ENCODE measurements at places on chromosomes 3 and 15.

DNA sequence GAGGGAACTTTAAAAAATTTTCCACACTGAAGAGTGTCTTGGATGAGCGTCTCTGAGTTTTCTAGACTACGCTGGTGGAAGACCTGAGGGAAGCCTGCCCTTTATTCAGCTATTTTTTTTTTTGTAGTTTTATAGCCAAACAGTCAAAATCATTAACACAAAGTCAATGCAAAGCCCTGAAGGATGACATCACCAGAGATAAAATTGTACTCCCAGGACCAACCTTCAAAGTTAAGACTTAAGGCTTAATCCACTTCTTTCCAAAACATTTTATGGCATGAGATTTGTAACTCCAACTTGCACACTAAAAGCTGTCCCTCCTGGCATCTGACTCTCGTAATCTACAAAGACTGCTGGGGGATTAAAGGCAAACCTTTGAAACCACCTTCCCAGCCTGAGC is 263.4 kb upstream of the LYSMD4 start:
- no peak for DNase-seq

DNA sequence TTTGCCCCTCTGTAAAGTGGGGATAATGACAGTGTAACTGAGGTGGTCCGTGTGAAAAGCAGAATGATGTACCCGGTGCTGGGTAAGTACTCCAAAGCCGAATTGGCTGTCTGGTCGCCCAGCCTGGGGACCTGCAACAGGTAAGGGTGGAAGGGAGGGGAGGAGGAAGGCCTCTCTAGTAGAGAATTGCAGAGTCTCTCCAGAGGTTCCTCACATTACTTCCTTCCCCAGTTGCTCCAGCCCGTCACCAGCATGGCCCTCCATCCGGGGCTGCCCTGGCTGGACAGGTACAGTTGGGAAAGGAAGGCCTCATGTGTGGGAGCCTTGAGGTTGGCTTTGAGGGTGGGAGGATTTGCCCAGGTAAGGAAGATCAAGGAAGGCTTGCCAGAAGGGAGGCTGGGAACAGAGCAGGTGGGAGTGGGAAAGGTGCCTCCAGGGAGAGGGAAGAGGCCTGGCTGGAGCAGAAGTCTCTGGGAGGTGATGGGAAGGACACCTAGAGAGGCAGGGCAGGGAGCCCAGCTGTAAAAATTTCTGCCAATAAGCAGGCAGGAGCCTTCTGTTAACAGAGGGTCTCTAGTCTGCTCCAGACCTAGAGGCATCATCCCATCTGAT is 1.7 kb upstream of the PSTPIP1 start:
- DNase-seq: no peak

- DNase-seq: no peak
Measured at GRCh38 chr3:171654809-171655208, 155.5 kb downstream of the PLD1 start.

- no peak for DNase-seq
Measured at GRCh38 chr3:64464955-64465354, 222.8 kb downstream of the ADAMTS9 start.

DNA sequence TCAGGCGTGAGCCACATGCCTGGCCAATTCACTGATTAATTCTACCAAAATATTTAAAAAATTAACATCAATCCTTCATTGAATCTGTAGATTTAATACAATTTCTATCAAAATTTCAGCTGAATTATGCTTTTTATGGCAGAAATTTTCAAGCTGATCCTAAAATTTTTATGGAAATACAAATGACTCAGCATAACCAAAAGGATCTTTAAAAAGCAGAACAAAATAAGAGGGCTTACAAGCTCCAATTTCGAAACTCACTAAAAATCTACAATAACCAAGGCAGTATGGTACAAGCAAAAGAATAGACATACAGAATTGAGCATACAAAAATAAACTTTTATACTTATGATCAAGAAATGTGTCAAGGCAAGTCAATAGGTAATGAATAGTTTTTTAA is 180.4 kb upstream of the CTNNB1 start:
- DNase-seq: no peak

- no peak for DNase-seq
Measured at GRCh38 chr3:118986734-118987133, 47.9 kb downstream of the IGSF11 start.

DNA sequence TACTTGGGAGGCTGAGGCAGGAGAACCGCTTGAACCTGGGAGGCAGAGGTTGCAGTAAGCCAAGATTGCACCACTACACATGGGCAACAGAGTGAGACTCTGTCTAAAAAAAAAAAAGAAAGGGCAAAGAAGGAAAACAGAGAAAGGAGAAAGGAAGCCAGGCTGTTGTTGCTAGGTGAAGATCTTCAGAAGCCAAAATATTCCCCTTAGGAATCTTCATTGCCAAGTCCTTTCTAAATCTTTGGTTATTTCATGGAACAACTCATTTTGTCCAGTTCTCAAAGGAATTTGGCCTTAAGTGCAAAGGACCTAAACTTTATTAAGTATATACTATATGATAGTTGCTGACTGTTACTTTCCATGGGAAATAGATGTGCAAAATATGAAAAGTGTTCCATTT is 59.2 kb upstream of the OSBPL11 start:
- no peak for DNase-seq

DNA sequence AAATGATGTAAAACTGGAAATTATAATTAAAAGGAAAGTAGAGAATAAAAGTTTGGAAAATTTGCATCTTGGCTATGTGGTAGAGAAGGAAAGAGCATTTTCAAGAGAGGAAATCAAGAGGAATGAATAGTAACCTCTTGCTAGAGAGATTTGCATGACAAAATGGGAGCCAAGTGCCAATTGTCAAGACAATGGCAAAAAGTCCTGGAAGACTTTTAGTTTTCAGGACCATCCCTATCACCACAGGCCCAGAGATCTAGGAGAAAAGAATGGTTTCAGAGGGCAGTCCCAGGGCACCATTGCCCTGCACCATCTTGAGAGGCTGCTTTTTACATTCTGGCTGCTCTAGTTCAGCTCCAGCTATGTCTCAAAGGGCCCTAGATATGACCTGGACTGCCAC is 1427.6 kb downstream of the ZPLD1 start:
- no peak for DNase-seq

GRCh38 chr3:126542340-126543241 is 16.1 kb downstream of the C3orf22 start:
- no peak for DNase-seq

DNA sequence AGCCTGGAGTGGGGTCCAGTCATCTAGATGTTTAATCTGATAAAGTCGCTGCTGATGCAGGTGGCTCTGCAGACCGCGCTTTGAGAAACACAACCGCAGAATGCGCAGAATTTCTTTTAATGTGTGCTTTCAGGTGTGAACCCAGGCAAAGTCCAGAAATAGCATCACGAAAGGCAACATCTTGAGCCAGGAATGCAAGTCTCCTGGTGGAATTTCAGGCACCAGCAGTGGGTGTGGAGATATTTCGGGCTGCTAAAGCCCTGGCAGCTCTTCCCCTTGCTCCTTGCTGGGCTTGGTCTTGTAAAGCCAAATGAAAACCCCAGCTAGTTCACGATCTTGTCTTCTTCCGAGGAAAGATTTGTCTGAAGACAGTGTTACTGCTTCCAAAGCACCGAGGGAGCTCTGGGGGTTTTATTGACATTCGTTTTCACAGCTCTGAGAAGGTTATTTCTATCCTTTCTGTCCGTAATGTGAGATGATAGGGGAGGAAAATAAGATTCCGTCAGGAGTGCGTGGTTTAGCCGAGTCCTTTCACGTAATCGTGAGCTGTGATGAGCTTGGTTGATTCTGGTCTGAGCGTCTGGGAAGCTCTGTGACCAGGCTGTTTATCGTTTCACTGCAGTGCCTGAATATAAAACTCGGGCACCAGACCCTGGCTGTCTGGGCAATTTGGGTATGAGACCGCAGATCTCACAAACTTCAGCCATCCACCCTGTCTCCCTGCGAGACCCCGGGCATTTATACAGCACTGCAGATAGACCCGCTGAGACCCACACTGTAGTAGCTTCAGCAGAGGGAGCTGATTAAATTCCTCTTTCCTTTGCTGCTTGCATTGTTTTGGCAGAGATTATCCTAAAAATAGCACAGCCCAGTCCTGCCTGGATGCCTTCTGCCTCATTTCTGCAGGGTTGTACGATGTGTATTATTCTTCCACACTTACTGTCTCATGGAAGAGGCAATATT is 67.0 kb upstream of the SLC25A26 start:
- no peak for DNase-seq

GRCh38 chr15:100635406-100636071 is 33.1 kb downstream of the ASB7 start:
- DNase-seq: no peak

- DNase-seq: no peak
Measured at GRCh38 chr3:126316501-126316939, 40.7 kb downstream of the KLF15 start.

GRCh38 chr3:134517791-134518190 is 31.9 kb downstream of the CEP63 start:
- no peak for DNase-seq

- DNase-seq: no peak
Measured at GRCh38 chr15:68311464-68311835, 33.9 kb downstream of the FEM1B start.

DNA sequence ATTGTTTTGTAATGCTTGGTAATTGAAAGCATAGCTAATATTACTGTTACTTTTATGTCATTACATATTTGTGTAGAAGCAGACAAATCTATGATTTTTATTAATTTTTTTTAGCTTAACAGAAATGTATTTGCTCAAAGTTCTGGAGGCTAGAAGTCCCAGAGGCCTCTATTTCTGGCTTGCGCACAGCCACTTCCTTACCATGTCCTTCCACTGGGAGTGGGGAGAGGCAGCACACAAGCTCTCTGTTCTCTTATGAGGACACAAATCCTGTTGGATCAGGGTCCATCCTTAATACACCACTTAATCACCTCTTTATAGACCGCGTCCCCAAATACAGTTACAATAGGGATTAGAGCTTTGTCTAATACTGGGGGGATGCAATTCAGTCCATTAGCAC is 1061.4 kb downstream of the OTOL1 start:
- DNase-seq: no peak

GRCh38 chr3:86774082-86774691 is 216.8 kb downstream of the VGLL3 start:
- no peak for DNase-seq

GRCh38 chr3:29924783-29925561 is 644.1 kb downstream of the RBMS3 start:
- no peak for DNase-seq

DNA sequence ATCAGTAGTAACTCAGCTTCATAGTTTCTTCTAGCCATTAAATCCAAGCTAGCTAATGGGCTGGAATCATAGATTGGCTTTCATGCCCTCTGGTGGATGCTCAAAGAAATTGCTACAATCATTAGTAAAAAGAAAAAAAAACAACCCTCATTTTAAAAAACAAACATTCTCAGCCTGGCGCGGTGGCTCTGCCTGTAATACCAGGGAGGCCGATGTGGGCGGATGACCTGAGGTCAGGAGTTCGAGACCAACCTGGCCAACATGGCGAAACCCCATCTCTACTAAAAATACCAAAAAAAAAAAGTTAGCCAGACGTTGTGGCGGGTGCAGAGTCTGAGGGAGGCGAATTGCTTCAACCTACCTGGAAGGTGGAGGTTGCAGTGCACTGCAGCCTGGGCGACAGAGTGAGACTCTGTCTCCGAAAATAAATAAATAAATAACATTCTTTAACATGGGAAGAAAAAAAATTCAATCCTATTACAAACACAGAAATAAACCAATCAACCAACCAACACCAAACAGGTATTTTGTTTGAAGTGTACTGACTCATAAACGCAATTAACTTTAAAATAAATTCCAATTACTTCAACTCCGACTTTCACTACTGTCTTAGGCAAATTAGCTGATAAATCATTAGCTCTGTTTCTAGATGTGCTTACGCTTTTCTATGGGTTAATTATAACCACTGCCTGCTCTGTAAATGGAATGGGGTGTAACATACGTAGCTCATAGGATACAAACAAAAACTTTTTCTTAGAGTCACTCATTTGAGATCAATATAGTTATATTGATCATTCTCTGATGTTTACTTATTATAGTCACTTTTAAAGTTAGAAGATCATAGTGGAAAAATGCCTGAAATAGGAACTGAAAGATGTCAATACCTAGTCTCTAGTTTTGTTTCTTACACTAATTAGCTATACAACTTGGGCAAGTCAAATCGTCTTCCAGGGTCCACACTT is 24.9 kb downstream of the TMEM207 start:
- no peak for DNase-seq

DNA sequence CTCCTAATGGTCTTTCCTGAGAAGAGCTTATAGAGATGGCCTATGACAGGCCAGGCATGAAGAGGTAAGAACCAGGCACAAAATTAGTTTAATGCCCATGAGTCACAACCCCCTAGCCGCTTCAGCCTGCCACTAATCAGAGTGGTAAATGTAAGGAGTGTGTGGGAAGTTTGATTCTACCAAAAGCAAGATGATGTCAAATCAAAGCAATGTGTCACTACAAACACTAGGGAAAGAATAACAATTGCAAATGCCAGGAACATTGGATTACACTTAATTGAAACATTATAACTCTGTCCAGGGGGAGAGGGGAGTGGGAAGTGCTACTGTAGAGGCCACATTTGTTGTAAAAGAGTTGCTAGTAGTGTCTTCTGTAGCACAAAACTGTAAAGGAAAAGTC is 596.6 kb upstream of the AGTR1 start:
- DNase-seq: no peak

- no peak for DNase-seq
Measured at GRCh38 chr3:151918253-151919029, 45.0 kb downstream of the SUCNR1 start.

GRCh38 chr3:116806351-116806750 is 96.8 kb downstream of the TUSC7 start:
- DNase-seq: no peak

DNA sequence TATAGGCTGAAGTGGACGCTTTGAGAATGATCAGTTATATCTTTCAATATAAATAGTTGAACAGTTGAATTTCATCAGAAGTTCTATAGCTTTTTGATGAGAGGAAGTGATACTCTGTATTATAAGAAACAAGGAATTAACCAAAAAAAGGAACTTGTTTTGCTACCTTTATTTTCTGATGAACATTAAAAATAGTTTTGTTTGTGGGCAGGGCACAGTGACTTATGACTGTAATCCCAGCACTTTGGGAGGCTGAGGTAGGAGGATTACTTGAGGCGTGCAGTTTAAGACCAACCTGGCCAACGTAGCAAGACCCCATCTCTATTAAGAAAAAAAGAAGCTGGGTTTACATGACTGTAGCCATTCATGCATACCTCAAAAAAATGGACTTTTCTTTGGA is 16.7 kb downstream of the BLOC1S6 start:
- no peak for DNase-seq

DNA sequence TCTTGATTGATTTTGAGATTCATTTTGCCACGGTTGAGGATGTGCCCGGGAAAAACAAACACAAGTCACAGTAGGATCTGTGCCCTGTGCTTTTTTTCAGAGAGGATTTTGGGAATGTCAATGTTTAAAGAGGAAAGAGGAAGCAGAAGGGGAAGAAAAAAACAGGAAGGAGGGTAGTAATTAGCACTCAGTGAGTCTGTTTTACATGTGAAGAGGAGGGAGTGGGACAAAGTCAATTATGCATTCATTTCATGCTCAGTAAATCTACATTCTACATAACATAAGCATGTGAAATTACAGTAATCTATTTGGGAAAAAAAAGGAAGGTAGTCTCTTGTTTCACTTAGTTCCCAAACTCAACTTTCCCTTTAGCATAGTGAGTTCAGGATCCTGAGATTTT is 18.3 kb upstream of the CD200 start:
- no peak for DNase-seq

- peak; percentile 7 for DNase-seq
Measured at GRCh38 chr15:73994912-73995622, 551 bp downstream of the PML start.

- no peak for DNase-seq
Measured at GRCh38 chr3:197183582-197183981, 114.8 kb downstream of the DLG1 start.

- DNase-seq: no peak
Measured at GRCh38 chr3:44125246-44125645, 116.4 kb upstream of the TOPAZ1 start.

- no peak for DNase-seq
Measured at GRCh38 chr3:164377466-164377865, 700.8 kb downstream of the SI start.
